Fibroblast of lung (primary cell): ENCODE measurements at places on chromosomes 5 and 9. TPM values are rescaled to one million over a fixed set of nuclear protein-coding genes. Genes with fewer than 3 reads are reported as not detected.

SIGMAR1 gene
- 61.2 and 87.2 TPM in 2 replicates for polyA plus RNA-seq

NDUFA8 gene
- polyA plus RNA-seq = 90.2 and 105 TPM in 2 replicates

TUSC1 gene
- polyA plus RNA-seq = 3.7 and 4.9 TPM in 2 replicates

FCN2 gene
- not detected in 2 replicates for polyA plus RNA-seq

PLK2 gene
- 26.8 and 59.4 TPM in 2 replicates for polyA plus RNA-seq

PLEKHG4B gene
- 0.01 and 0.08 TPM in 2 replicates for polyA plus RNA-seq

TRIM23 gene
- 9.5 and 14.1 TPM in 2 replicates for polyA plus RNA-seq
